Amniotic stem cell (primary cell): ENCODE measurements at places on chromosomes 4 and X.

GRCh38 chrX:72498782-72499181 is 73.9 kb downstream of the HDAC8 start:
- no peak for DNase-seq

DNA sequence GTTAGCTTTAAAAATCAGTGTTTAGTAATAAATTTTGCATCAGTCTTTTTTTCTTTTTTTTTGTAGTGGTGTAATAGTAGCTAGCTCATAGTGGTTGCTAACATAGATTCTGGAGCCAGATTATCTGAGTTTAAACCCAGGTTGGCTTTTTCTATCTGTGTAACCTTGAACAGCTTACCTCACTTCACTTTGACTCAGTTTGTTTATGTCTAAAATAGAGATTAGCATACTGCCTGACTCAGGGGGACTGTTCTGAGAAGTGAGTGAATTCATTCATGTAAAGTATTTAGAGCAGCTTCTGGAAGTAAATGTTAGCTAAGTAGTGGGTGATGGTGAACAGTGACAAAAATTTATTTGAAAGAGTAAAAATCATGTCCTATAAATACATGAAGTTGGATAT is 32.9 kb downstream of the CPEB2 start:
- DNase-seq: no peak

DNA sequence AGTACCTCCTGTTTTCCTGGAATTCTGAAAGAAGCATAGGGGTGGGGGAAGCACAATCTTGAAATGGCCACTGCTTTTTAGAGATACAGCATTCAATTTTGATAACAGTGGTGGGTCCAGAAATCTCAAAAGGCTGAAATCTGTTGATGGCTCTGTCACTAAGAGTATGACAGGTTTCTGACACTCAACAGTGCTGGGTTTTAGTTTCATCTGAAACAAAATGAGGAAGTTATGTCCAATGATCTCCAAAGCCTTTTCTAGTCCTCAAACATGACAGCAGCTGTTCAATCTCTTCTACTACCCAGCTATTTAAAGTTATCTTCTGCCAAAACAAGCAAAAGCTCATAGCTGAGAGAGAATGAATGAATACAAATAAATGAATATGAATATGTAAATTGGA is 110.5 kb downstream of the IL1RAPL1 start:
- DNase-seq: no peak

DNA sequence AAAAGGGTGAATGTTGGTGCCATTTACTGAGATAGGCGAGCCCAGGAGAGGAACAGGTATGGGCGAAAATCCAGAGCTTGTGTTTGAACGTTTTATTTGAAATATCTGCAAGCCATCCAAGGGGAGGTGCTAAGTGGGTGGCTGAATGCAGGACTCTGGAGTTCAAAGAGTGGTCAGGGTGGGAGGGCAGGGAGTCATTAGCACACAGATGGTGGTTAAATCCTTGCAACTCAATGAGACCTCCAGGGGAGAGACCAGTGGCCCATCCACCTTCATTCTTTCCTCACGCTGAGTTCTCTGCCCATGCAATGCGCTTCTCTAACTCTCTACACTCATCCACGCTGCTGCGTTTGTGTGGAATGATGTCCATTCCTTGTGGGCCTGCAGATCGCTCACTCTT is 101.1 kb downstream of the VCX3B start:
- no peak for DNase-seq

- no peak for DNase-seq
Observed at GRCh38 chr4:115515772-115516171, 402.4 kb upstream of the NDST4 start.

DNA sequence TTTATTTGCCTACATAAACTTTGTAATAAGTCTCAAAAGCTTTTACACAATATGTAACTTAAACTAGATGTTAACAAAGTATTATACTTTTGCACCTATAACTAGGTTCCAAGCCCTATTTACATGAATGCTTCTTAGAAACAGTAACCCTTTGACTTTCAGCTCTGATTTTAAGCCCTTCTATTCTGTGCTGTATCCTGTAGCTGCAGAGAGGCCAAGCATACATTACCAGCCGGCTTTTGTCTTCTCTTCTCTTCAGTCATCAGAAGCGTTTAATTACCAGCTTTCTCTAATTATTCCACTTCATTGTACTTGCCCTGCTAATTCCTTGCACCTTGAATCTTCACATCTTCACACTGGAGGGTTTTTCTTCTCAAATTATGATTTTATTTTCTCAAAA is 403.1 kb downstream of the PDGFC start:
- DNase-seq: no peak

- no peak for DNase-seq
Observed at GRCh38 chr4:119227690-119228089, 15.2 kb downstream of the USP53 start.

DNA sequence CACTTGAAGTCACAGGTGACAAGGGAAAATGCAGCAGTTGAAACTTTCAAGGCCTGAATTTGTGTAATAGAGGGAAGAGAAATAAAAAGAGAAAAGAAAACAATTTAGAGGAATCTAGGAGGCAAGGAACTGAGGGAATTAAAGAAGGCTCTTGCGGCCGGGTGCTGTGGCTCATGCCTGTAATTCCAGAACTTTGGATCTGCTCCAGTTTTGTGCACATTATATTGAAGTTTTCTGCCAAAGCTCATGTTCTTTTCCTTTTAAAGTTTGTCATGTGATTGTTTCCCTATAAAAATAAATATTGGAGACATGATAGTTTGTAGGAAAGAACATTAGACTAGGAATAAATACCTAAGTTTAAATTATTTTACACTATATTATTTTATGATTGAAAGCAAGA is 433.9 kb upstream of the CPEB2 start:
- DNase-seq: no peak

DNA sequence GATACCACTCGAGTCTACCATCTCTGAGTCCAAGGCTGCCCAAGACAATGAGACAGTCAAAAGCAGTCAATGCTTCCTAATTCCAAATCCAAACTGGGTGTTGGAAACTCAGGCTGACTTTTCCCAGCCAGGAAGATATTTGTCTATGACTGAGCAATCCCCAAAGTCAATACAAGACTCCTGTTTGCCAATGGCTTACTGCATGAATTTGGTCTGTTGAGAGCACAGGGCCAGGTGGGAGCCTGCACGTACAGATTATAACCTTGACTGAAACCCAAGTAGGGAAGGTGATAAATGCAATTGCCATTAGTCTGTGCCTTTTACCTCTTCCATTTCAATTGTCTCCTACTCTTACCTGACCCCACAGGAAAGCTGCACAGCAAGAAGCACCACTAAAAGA is 72.6 kb upstream of the PPARGC1A start:
- no peak for DNase-seq

- no peak for DNase-seq
Observed at GRCh38 chrX:115988825-115989224, 181.7 kb upstream of the AGTR2 start.

- no peak for DNase-seq
Observed at GRCh38 chrX:19862634-19863211, 24.7 kb downstream of the SH3KBP1 start.
